ENCODE measurements at places on chromosomes 12 and 14.

GRCh38 chr12:124737772-124738635 is 125.7 kb downstream of the SCARB1 start:
- no peak for DNase-seq

GRCh38 chr14:99605299-99605961 is 1.4 kb upstream of the CCDC85C start:
- DNase-seq = peak; percentile 46

DNA sequence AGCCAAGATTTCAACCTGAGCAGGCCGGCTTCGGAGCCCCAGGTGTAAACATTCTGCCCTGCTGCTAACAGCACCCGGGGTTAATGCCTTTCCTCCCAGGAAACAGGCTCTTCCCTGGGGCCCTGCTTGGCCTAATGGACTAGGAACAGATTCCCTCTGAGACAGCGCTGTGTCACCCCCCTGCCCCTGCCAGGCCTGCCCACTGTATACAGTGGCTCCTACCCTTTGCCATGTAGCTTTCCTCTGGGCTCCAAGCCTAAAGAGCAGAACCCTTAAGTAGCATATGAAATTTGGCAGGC is 28.3 kb upstream of the BCDIN3D start:
- DNase-seq = no peak

GRCh38 chr14:102510616-102511520 is 1.3 kb upstream of the ANKRD9 start:
- DNase-seq = peak; percentile 85

- DNase-seq = no peak
Measured at GRCh38 chr12:47193066-47193465, 113.3 kb upstream of the AMIGO2 start.

DNA sequence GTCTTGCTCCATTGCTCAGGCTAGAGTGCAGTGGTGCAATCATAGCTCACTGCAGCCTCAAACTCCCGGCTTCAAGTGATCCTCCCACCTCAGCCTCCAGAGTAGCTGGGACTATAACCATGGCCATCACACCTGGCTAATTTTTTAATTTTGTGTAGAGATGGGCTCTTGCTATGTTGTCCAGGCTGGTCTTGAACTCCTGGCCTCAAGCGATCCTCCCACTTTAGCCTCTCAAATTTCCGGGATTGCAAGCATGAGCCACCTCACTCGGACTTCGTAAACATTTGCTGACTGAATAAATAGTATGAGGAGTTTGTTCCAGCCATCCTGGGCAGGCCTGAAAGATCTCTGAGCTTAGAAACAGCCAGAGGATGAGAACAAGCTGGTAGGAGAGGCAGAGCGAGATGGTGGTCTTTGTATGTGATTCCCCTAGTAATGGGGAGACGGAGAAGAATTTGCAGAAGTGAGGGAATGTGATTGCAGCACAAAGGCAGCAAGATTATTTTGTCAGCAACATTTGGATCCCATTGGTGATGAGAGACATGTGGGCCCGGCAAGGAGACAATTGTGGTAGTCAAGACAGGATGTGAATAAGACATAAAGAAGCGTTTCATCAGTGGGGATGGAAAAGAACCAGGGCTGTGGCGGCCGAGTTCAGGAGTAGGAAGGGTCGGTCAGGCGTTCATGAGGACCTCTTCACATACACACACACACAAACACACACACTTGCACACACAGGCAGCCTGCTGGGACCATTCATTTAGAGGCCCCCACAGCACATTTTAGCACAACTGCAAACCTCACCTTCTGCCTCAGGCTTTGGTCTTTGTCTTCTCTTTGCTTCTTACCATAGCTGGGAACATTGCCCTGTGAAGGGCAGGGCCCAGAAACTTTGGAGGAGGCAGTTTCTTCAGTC is 155.5 kb downstream of the ZFP36L1 start:
- no peak for DNase-seq

DNA sequence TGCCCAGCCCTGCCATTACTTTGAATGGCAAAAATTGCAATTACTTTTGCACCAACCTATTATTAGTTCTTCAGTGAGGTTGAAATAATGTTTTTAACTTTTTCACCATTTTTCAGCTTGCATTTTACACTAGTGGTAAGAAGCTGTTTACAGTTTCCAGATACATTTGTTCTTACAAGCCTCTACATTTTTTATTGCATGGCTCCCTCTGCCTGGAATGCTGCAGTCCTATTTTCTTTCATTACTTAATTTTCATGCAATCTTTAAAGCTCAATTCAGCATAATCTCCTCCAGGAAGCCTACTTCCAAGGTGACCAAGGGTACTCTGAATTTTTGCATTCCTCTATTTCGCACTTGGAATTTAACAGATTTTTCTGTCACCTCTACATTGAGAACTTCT is 33.4 kb downstream of the CCER1 start:
- DNase-seq = no peak

DNA sequence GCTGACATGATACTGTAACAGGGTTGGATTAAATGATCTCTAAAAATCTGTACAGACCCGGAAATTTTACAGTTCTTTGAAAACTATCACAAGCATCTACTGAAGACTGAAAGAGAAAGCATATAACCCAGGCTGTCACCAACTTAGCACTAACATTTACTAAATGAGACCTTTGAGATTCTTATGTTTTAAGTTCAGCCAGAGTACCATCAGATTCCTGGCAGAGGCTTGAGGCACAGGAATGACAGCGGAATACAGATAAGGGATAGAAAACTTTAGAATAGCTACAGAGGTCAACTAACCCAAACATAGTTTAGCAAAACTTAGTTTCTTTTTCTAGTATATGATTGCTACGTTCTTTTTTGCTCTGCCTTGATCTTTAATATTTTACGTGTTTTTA is 91.6 kb upstream of the FERMT2 start:
- no peak for DNase-seq

GRCh38 chr14:95174184-95174792 is 17.0 kb upstream of the DICER1 start:
- no peak for DNase-seq

DNA sequence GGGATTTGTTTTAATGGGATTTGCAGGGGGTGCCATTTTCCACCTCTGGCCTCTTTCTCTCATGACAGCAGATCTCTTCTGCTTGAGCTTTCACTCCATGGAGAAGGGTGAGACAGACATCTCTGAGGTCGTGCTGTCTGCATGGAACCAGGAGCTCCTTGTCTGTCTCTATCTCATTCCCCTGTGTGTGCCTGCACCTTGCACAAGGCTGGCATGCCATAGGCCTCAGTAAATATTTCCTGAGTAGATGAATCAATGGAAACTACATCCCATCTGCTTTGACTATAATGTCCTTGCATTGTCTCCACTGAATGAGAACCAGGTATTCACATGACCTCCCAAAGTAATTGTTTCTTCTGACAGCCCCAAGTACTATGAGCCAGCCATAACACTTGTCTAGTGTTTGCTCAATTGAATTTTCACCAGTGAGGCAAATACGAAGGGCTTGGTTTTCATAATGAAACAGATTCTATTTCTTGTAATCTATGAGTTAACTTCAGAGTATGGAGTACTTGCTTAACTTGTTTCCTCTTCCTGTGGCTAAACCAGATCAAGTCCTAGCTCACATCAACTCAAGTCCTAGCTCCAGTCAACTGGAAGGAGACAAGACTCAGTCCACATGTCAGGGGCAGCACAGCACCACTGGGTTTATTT is 32.3 kb downstream of the KCNK13 start:
- no peak for DNase-seq

DNA sequence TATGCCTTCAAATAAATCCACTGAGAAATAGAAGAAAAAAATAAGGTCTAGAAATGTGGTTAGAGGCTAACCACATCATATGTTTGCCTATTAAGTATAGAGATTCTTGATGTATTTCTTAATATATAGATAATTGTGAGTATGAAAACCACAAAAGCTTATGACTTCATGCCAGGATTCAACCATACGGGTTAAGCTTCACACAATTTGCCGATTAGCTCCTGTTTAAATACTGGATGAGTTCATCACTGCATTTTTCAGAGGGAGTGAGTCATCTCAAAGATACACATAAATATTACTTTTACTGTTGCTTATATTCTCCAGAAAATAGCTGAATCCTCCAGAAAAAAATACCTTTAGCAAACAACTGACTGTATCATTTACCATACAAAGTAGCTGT is 79.6 kb downstream of the RPL10L start:
- no peak for DNase-seq

- DNase-seq = no peak
Measured at GRCh38 chr14:95486875-95487668, 29.4 kb downstream of the SYNE3 start.

DNA sequence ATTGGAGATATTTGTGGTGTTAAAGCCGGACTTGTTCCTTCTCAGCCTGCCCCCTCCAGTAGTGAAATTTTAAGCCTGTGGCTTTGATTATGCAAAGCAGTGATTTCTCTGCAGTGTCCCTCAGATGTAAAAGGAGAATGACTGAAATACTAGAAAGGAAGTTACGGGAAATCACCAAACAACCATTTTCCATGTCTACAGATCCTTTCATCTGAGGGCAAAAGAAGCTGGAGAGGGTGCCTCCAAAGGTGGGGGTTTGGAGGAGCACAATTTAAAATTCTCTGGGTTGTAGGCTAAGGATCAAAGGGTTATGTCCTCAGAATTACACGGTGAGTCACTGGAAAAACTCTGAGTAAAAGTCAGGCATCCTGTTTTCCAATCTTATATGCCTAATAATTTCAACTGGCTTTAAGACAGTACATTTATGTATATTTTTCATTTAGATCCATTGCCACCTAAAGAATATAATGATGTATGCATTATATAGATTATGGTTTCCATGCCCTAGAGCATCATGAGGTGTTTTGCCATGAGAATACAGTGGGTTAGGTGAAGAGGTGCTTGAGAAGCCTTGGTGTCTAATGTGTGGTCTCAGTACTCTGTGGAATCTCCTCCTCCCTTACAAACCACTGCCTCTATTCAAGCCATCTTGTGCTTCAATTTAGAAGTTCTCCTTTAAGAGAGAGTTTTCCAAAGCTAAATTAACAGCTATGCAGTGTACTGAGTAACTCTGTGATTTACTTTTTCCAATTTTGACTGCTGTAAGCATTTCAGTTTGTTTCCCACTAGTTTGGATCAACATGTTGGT is 362.1 kb downstream of the RAD51B start:
- no peak for DNase-seq

DNA sequence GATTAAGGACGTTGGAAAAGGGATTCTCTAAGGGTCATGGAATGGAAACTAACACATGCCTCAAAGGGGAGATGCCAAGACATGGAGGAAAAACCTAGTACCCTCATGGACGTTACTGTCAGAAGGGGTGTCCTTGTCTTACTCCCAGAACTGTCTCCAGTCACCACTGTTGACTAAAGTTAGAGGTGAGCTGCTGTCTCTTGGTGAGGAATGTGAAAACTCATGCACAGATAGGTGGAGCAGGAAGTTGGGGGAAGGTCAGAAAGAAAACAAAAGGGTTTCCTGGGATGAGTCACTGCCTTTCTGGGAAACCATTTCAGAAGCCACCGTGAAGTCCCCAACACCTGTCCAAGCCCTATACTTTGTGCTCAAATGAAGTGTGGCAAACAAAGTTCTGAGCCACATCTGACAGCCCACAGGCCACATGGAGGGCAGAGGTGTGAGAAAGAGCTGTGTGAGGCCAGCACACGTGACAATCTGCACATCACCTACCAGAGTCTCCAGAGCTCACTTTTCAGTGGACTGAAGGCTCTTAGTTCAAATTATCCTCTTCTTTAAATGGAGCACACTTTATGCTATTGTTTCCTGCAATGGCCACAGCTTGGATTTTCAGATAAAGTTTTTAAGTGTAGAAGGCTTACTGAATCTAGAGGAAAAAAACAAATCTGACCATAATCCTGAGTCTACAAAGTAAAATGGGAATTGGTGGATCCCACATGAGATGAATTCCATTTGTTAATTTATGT is 92.9 kb upstream of the EGLN3 start:
- DNase-seq = peak; percentile 63

GRCh38 chr12:34405286-34406227 is 383.3 kb downstream of the ALG10 start:
- peak; percentile 29 for DNase-seq

DNA sequence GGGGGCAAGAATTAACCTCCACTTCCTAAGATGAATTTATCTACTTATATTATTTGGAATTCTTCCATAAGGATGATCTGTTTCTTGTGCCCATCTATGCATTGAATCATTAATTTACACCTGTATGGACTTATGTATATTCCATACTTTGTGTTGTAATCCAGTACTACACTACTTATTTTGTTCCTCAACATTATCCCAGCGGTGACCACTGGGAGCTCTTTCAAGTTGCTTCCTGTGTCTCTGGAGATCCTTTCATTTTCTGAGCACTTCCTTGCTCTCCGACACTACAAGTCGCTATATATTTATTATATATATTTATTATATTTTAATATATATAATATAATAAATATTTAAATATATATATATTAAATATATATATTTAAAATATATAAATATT is 54.9 kb upstream of the SCN8A start:
- no peak for DNase-seq

- no peak for DNase-seq
Measured at GRCh38 chr14:72512281-72512680, 381.6 kb downstream of the DPF3 start.

DNA sequence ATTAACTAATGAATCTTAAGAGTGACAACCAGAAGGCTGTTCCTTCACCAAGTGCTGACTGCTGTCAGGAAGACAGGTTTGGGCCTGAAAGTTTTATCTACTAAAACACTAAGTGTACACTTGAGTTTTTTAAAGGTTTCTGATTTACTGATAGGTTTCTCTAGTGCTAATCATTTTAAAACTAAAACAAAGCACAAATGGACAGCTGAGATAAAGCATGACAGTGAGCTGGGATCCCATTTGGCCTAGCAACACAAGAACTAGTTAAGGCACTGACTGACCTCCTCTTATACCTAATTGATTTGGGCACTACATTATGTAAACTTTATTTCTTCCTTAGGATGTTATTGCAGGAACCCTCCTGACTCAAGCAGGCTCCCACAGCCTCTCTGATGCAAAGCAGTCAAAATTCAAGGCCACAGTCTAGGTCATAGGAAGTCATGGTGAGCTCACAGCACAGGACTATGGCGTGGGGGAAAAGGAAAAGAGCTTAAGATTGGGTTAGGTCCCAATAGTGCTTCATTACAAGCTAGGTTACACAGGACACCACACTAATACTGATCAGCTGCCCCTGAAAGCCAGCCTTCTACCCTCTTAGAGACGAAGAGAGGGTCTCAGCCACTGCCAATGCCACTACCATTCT is 3.5 kb downstream of the STXBP6 start:
- DNase-seq = no peak

DNA sequence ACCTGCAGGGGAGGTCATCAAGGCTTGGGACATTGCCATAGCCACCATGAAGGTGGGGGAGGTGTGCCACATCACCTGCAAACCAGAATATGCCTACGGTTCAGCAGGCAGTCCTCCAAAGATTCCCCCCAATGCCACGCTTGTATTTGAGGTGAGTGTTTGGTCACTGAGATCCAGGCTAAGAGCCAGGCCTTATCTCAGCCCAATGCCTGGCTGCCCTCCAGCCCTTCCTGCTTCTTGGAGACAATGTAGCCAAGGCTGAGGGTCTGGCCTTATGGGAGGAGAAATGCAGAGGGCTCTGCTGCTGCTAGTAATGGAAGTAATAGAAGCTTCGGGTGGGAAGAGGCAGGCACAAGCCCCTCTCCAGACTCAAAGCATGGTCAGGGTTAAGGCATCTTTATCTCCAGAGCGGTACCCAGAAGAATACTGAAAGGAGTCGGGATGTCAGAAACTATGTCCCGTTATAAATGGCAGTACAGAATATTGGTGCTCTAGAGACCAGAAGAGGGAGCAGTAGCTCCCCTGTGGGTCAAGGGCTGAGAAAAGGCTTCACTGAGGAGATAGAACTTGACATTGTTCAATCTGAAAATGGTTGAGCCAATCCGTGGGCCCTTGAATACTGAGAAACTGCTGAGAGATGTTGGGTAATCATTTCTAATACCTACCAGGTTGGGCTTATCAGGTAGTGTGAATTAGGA is 3.1 kb downstream of the FKBP4 start:
- DNase-seq = no peak

- DNase-seq = no peak
Measured at GRCh38 chr14:50741567-50741966, 73.5 kb upstream of the SAV1 start.
